RPMI7951 (cell line): ENCODE measurements at places on chromosomes 6 and 20. TPM values are rescaled to one million over a fixed set of nuclear protein-coding genes. Genes with fewer than 3 reads are reported as not detected.

- peak; percentile 32 for DNase-seq
Observed at GRCh38 chr20:20318365-20319161, 49.3 kb upstream of the INSM1 start.

GRCh38 chr6:87498048-87498447, 25.3 kb downstream of the SLC35A1 start:
- DNase-seq = no peak

DNA sequence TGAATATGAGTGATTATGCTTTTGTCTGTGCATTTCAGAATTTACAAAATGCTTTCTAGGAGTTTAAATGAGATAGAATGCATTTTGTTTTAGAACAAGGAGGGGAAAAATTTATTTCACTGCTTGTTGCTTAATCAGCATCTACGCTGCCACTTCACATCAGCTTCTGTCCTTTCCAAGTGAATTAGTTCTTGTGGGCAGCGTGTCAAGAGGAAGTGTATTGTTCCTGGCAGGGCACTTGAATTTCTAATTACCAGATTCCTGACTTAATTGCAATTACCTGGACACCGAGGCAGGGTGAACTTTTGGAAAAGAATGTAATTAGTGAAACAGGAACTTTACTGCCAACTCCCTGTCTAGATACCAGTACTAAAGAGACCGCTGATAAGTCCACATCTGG, 263.5 kb downstream of the TMEM242 start:
- no peak for DNase-seq

DNA sequence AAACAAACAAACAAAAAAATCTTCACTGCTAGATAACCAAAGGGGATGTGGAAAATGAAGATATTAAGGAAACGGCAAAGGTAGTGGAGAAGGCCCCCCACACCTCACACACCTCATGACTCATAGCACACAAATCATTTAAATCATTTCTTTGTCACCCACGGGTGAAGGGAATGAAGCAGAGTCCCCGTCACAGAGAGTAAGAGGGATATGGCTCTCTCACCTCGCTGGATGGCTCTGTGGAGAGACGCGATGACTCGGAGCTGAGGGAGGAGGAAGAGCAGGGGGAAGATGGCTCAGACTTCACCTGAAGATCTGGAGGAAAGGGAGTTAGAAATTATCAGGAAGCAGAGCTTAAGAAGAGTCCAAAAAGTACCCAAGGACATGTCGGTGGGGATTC, 1.2 kb downstream of the ATF6B start:
- DNase-seq = no peak

GRCh38 chr20:24566656-24567055, 97.2 kb downstream of the SYNDIG1 start:
- DNase-seq = no peak

DNA sequence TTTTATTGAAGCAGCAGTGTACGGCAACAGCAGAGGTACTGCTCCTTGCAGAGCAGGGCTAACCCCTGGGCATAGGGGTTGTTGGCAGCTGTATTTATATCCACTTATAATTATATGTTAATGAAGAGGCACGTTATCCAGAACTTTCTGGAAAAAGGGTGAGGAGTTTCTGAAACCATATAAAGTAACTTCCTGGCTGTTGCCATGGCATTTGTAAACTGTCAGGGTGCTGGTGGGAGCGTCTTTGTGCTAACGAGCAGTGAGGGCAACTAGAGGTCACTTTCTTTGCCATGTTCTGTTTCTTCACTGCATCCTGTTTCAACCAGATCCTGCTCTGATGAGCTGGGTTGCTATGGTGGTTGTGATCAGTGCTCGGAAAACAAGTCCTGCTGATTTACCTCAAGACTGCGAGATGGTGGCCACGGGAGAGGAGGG, 11.1 kb upstream of the ARFGEF2 start:
- DNase-seq = peak; percentile 44

- DNase-seq = no peak
Observed at GRCh38 chr6:72132427-72132826, 246.1 kb downstream of the RIMS1 start.

GRCh38 chr20:33415948-33416347, 14.6 kb upstream of the CDK5RAP1 start:
- peak; percentile 65 for DNase-seq

GRCh38 chr6:32175322-32175710, 568 bp downstream of the AGPAT1 start:
- no peak for DNase-seq

GRCh38 chr6:30547454-30547853, 8.8 kb downstream of the GNL1 start:
- no peak for DNase-seq

DNA sequence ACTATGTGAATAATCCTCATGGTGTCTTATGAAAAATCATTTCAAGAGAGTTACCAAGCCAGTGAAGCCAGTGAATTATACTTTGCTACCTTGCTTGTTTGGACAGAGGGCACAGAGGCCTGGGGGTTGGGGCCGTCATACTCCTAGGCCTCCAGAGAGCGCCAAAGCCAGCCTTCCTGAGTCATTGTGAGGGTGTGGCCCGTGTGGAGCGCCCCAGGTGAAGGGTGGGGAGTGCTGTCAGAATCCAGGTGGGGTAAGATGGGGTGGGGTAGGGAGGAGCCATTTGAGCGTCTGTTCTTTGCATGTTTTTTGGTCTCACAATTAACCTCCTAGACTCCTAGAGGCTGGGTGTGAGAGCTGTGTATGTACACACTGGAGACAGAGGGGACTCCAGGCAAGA, 71.1 kb downstream of the PERP start:
- no peak for DNase-seq

GRCh38 chr6:13920552-13920951, 4.2 kb upstream of the RNF182 start:
- DNase-seq = no peak

DNA sequence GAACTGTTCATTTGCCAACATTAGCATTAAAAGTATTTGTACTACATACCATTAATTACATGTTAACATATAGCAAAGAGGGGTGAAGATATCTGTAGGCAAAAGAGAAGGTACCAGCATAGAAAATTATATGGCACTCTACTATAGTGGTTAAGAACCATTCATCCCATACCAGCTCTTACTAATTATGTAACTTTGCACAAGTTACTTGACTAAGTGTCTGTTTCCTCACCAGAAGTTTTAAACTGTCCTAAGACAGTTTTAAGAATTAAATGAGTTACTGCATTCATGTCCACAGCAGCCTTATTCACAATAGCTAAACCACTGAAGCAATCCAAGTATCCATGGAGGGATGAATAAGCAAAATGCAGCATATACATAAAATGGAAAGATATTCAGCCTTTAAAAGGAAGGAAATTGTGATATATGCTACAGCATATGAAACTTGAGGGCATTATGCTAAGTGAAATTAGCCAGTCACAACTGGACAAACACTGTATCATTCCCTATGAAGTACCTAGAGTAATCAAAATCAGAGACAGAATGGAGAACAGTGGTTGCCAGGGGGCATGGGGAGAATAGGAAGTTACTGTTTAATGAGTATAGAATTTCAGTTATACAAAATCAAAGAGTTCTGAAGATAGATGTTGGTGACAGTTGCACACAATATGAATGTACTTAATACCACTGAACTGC, 98.9 kb downstream of the RNGTT start:
- DNase-seq = no peak

DNA sequence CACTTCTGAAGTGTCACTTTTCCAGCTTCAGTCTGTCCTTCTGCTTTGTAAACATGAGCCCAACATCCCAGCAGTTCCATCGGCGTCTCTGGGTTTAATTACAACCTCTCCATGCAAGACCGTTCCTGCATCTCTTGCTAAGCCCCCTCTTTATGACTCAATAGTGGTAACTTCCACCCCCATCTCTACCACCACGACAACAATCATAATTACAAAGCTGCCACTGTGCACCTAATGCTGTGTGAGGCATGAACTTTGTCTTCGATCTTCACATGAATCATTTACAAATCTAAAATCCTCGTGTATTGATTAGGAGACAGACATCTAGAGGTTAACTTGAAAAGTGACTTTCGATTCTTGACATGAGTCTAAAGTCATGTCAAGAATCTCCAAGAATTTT, 4.9 kb upstream of the CCR6 start:
- no peak for DNase-seq

DNA sequence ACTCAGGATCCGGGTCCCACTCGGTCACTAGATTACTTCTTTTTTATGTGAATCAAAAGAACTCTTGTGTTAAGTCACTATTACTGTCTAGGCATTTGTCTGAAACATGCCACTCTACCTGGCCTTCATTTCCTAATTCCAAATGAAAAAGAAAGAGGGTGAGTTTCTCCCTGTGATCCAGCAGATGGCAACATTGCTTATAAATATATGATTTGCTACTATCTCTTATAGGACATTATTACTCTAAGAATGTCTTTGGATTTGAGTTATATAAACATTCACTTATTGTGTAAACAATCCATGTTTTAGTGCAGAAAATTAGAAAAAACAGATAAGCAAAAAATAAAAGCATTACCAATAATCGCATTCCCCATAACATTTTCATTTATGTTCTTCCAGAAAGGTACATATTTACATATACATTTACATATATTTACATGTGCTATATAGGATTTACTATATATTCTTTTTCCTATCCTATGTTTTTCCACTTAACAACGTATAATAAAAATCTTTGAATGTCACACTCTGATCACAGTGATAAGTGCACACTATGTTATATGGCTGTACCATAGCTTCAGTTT, 66.9 kb downstream of the FAXC start:
- DNase-seq = peak; percentile 25

DNA sequence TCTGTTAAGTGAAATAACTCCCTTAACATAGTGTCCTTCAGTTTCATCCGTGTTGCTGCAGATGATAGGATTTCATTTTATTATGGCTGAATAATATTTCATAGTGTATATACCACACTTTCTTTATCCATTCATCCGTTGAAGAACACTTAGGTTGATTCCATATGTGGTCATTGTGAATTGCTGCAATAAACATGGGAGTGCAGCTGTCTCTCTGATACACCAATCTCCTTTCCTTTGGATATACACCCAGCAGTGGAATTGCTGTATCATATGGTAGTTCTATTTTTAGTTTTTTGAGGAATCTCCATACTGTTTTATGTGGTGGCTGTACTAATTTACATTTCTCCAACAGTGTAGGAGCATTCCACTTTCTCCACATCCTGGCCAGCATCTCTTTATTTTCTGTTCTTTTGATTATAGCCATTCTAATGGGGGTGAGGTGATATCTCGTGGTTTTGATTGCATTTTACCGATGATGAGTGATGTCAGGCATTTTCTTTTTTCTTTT, 193.2 kb downstream of the SLC16A10 start:
- DNase-seq = no peak

DNA sequence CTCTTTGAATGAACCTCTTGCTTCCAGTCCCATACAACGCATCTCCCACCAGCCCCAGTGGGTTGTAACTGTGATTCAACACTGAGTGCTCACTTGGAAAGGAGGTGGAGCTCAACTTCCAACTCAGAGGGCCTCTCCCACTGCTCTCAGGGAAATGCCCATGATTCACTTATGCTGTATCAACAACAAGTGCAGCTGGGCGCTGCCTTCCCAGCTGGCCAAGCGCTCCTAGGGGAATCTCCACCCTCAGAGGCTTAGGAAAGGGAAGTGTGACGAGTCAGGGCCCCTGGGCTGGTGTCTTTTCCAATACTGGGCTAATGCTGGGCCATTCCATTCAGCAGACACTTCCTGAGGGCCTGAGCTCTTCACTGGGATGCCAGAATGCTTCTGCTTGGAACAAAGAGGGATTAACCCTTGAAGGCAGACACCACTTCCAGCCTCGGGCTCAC, 8.1 kb upstream of the OCSTAMP start:
- peak; percentile 97 for DNase-seq

GRCh38 chr20:51500936-51501335, 41.6 kb downstream of the NFATC2 start:
- no peak for DNase-seq

DNA sequence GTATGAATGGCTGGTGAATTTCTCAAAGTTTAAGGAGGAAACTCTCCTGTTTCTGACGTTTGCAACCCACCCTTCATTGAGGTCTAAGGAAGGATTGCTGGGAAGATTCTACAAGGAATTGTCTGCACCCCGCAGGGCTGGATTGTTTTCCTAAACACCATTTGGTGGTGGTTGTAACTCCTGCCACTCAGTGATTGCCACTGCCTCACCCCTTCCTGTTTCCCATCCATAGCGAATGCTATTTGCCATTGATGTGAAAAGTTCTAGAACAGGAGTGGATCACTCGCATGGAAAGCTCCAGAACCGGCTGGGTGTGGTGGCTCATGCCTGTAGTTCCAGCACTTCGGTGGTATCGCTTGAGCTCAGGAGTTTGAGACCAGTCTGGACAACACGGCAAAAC, 8.7 kb upstream of the DSP start:
- DNase-seq = no peak

DNA sequence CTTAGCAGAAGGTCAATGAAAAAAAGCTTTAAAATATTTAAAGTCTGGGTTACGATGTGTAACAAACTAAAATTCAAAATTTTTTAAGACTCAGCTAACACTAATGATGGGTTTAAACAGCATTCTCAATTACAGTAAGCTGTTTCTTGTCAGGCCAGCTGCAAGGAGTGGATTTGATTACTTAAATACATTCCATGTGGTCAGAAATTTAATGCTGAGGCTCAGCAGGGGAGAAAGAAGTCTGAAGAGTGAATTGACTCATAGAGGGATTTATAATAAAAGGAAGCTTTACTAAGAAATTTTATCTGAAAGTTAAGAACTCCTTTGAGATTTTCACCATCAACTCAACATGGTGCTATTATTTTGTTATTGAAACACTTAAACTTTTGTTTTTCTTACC, 398.6 kb downstream of the KHDRBS2 start:
- DNase-seq = no peak

DNA sequence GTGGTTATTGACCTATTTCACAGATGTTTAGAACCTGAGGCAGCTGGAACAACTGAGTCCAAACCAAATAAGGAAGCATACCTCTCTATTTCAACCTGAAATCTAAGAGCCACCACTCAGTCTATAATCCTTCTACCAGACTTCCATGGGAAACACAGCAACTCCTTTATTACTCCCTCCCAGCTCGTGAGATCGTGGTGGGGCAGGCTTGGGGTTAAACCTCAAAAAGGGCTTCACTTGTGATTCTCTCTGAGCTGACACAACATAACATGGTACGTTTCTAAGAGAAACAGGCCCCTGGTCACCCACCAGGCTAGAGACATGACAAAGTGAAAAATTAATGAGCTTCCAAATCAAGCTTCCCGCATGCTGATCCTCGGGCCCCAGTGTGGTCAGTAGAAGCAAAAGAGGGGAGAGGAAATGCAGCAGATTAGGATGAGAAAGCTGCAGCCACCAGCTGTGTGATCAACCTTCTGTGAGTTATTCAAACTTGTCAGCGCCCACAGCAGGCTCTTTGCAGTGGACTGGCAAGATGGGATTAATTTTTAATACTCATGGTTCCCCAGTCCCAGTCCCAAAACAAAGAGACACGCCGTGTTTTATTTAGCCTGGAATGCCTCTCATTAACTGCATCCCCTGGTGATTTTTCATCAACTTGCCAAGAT, 9.3 kb downstream of the PKHD1 start:
- DNase-seq = no peak

GRCh38 chr6:75975904-75976303, 96.6 kb downstream of the IMPG1 start:
- DNase-seq = no peak

GRCh38 chr6:13517116-13517515, 29.7 kb upstream of the GFOD1 start:
- no peak for DNase-seq

TTK gene
- total RNA-seq = 122 and 146 TPM in 2 replicates

BTN1A1 gene
- not detected in 2 replicates for total RNA-seq

RNF39 gene
- not detected in 2 replicates for total RNA-seq

MYCT1 gene
- total RNA-seq = 0.10 and 0.48 TPM in 2 replicates

PABPC1L gene
- 4.9 and 6.2 TPM in 2 replicates for total RNA-seq

IGF2R gene
- total RNA-seq = 32.4 and 36.2 TPM in 2 replicates
